ENCODE measurements at places on chromosomes 5 and 9. TPM values are rescaled to one million over a fixed set of nuclear protein-coding genes. Genes with fewer than 3 reads are reported as not detected.

GRCh38 chr5:8633259-8633658 lies 764.3 kb downstream of the MTRR start:
- DNase-seq: no peak

DNA sequence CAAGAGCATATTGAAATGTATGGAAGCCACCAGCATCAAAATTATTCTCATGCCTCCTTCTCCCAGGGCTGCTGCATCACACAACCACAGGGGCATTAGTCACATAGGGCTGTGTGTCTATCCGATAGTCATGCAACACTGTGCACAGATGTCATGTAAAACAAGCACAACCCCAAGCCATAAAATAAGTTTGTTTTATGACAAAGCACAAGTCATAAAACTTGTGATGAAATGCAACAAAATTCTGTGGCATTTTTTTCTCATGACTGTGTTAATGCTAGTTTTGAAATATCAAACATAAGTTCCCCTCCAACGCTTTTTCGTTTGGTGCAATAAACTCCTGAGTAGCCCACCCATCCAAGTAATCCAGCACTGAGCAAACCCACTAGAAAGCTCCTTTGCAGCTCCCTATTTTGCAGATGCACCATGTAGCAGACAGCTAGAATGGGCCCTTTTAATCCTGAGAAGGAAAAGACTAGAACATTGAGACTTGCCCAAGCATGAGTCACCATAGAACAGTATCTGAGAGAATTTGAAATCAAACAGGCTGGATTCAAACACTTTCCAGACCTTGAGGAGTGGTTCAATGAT lies 93.3 kb upstream of the ZNF366 start:
- DNase-seq: peak; percentile 88

CCDC183 gene
- 0.84 TPM for total RNA-seq

AIF1L gene
- 20.2 TPM for total RNA-seq

- peak; percentile 15 for DNase-seq
Measured at GRCh38 chr9:13141629-13142028, 137.9 kb downstream of the MPDZ start.

DNA sequence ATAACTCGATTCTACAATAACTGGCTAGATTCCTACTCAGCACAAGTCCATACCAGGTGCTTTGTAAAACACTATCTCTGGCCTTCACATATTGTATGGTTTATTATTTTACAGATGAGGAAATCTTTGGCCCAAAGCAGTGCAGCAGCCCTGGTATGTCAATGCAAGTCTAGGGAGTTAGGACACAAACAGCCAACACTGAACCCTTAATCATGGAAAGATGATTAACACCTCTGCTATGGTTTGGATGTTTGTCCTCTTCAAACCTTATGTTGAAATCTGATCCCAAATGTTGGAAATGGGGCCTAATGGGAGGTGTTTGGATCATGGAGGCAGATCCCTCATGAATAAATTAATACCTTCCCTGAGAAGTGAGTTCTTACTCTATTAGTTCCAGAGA lies 76.6 kb downstream of the MAPKAP1 start:
- DNase-seq: peak; percentile 57

TMC1 gene
- total RNA-seq: not detected

DNA sequence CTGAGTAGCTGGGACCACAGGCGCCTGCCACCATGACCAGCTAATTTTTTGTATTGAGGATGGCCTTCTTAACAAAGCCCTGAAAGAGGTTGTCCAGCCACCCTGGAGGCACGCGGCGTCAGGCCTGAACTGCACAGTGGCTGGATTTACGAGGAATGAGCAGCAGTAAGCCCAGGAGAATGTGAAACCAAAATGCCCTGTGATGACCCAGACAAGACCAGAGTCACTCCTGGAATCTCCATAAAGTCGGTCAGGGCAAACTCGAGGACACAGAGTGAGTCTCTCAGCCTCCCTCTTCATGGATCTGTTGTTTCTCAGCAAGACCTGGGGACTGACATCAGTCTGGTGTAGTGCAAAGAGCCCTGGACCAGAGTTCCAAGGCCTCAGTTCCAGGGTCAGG lies 53.2 kb upstream of the C5orf58 start:
- no peak for DNase-seq

- DNase-seq: no peak
Measured at GRCh38 chr5:107500840-107501239, 169.9 kb downstream of the EFNA5 start.

GRCh38 chr9:29422438-29422837 lies 1849.2 kb upstream of the C9orf72 start:
- no peak for DNase-seq

PCDHGB6 gene
- 18.4 TPM for total RNA-seq

ADCY2 gene
- 5.7 TPM for total RNA-seq

DNA sequence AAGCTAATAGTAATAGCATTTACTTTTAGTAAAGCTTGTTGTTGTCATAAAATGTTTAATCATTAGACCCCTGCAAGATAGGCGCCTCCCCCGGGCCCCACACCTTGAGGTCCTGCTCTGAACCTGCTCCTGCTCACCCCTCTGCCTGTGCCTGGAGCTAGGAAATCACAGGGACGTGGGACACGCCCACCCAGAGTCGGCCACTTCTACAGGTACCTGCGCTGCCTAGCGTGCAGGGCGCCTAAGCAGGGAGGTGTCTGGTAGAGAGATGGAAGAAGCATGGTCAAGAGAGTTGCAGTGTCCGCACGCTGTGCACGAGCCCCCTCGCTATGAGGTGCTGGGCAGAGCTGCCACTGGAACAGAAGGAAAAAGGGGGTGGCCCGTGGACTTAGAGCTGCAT lies 52.6 kb downstream of the HINT1 start:
- no peak for DNase-seq

GRCh38 chr9:73753171-73753570 lies 601.5 kb downstream of the ANXA1 start:
- peak; percentile 50 for DNase-seq

DNA sequence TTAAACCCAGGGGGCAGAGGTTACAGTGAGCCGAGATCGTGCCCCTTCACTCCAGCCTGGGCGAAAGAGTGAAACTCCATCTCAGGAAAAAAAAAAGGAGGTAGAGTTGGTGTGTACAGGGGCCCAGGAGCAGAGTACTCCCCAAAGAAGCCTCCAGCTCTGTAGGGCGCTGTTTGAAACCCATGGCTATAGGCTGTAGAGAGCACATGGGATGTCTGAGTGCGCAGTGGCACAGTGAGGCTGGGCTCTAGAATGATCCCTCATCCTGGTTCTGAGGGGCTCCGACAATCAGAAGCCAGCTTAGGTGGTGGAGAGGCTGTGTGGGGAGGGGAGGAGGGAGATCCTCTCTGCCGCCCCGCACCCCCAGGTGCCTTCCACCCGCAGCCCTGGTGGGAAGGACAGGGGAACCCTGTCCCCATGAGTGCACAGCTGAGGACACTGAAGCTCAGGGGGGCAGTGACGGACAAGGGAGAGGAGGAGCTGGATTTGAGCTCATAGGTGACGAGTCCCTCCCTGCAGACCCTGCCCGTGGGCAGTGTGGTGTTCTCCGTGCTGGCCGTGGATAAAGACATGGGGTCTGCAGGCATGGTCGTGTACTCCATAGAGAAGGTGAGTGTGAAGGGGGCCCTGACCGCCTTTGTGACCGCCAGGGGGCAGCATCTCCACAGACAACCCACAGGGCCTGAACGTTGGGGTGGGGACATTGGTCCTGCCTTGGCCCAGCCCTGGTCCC lies 24.6 kb downstream of the CDHR2 start:
- no peak for DNase-seq

DNA sequence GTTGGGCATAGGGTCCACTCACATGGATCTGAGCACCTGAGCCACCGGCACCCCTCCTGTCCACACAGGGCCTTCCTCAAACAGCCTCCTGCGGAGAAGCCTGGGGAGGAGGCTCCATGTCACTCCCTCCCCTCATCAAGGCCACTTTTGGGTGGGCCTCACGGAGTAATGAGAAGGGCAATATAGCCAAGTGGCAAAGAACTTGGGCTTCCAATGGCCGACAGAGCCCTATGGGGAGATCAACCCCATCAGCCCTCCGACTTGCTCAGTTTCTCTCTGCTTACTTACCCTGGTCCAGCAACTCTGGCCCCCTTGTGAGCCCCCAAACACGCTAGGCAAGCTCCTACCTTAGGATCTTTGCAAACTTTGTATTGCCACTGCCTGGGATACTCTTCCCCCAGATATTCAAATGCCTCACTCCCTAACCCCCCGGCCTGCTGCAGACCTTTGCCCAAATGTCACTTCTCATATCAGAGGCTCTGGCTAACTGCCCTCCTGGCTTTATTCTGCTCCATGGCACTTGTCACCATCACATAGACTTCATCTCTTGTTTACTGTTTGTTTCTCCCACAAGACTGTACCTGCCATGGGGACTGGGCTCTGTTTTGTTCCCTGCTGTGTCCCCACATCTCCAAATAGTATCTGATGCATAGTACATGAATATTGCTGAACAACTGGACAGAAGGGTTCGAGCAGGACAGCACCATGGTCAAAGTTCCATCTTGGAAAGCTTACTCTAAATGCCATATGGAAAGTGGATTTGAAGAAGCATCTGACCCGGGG lies 220.8 kb downstream of the FSTL4 start:
- no peak for DNase-seq

PCDHGA4 gene
- total RNA-seq: 0.50 TPM

- DNase-seq: peak; percentile 37
Measured at GRCh38 chr9:130186839-130187522, 14.8 kb downstream of the NCS1 start.

- DNase-seq: no peak
Measured at GRCh38 chr9:109510506-109510905, 12.4 kb upstream of the PTPN3 start.

DNA sequence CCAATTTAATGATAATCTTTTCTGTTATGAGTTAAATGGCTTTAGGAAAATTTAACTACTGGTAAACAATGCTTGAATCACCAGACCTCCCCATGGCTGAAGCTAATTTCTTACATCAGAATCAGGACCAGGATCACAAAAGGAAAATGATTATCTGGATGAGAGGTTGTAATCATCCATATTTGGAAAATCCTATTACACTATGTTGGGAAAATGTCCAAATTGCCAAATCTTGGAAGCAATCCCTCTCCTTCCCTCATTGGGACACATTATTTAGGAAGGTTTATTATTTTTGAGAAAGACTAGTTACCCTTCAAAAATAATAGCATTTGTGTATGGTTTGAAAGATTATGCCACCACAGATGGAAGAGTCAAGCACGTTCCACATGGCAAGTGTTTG lies 130.7 kb upstream of the MINAR2 start:
- no peak for DNase-seq

LRRC19 gene
- total RNA-seq: not detected

DNA sequence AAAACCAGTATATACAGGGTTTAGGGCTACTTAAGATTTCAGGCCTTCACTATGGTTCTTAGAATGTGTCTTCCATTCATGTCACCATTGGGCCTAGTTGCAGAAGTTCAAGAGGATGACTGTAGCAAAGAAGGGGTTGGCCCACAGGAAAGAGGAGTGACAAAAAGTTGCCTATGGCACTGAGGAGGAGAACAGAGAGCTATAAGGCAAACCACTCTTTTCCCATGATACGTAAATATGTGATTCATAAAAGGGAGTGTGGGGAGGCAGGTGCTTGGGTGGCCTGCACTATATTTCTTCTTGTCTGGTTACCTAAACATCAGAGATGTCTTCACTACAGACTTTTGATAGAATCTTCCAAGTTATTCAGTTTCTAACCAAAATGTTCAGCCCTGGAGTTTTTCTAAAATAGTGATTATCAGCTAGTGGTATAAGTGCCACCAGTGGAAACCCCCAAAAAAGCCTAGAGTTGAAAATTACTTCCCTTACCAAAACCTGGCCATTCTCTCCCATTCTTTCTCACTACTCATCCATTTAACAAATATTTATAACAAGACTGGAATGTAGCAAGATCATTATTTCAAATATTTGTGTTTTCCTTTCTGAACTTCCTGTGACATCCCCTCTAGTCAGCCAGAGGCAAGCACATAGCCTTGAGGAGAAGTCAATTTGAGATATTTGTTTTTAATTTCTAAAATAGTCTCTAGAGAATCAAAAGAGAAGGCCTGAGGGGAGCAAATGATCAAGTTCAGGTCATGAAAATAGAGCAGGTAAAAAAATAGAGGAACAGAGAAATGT lies 367.4 kb downstream of the EFNA5 start:
- no peak for DNase-seq

DNA sequence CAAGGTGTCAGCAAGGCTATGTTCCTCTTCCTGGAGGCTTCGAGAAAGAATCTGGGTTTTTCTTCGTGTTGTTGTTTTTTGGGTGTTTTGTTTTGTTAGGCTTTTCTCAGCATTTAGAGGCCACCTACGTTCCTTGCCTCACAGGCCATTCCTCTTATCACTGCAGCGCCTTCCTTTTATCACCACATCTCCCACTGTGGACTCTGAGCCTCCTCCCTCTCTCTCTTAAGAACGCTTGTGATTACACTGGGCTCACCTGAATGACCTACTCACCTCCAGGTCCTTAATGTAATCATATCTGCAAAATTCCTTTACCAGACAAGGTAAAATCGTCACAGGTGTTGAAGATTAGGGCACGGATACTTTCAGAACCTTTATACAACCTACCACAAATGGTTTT lies 340.8 kb downstream of the DTWD2 start:
- no peak for DNase-seq

GRCh38 chr9:136187683-136188586 lies 17.0 kb downstream of the LHX3 start:
- no peak for DNase-seq

GRCh38 chr5:141637767-141638419 lies 1.1 kb downstream of the RELL2 start:
- DNase-seq: peak; percentile 12

- no peak for DNase-seq
Measured at GRCh38 chr9:21683484-21684175, 118.8 kb upstream of the MTAP start.

DNA sequence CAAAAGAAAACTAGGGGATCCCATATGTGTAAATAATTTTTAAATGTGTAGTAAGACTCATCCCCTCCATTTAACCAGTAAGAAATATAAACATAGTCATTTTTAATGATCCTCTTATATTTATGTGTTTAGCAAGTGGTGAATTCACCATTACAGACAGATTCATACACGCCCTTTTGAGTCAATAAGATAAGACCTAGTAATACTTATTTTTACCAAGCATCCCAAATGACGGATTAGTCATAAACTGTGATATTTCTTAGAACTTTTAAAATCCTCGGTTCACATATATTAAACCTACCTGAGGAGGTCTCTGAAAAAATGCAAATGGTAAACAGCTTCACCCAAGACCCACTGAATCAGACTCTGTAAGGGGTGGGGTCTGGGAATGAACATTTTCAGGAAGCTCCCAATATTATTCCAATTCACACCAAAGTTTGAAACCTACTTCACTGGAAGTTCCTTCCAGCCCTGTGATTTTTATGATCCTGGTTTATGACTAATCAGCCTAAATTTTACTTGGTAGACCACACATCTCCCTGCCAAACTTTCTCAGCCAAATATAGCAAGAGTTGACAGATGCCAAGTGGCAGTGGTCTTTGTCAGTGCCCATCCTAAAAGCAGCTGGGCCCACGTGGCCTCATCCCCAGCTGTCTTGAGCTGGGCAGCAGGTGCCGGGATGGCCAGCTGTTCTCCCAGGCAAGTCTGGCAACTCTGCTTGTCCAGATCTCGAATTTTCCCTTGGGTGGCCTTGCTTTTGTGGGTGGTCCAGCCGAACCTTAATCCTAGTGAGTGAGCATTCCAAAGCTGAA lies 559.0 kb upstream of the RGMB start:
- DNase-seq: peak; percentile 79

RNF145 gene
- 54.0 TPM for total RNA-seq

GRCh38 chr9:27356446-27356845 lies 59.5 kb upstream of the EQTN start:
- DNase-seq: no peak

- peak; percentile 73 for DNase-seq
Measured at GRCh38 chr9:127163409-127163808, 41.0 kb upstream of the ANGPTL2 start.
